ENCODE measurements at places on chromosomes 13 and 19.
A peak's percentile ranks its signal among the peaks of the same experiment; 100 is the strongest.

DNA sequence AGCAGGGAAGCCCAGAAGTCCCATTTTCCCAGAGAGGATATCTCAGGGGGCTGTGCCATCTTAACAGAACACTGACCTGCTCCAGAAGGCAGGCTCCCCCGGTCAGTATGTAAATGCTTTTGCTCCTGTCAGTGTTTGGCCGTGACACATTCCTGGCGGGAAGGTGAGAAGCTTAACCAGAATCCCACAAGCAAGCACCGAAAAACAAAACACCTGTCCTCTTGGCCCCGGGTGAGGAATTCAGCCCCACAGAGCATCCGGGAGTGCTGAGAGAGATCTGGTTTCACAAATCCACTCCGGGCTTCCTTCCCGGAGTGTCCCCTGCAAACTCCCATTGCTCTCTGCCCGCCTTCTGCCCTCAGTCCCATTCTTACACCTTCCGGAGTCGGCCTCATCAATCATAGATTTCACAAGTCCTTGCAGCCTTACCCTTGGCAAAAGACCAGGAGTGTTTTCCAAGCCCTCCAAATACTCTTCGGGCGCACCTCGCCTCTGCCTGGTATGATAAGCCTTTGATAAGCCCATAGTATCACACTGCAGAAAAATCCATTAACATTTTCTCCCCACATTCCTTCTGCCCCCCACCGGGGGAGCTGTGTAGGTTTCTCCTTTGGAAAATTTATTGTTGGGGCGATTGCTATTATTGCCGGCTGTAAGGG is 12.2 kb downstream of the TPM4 start:
- no peak for DNase-seq

DNA sequence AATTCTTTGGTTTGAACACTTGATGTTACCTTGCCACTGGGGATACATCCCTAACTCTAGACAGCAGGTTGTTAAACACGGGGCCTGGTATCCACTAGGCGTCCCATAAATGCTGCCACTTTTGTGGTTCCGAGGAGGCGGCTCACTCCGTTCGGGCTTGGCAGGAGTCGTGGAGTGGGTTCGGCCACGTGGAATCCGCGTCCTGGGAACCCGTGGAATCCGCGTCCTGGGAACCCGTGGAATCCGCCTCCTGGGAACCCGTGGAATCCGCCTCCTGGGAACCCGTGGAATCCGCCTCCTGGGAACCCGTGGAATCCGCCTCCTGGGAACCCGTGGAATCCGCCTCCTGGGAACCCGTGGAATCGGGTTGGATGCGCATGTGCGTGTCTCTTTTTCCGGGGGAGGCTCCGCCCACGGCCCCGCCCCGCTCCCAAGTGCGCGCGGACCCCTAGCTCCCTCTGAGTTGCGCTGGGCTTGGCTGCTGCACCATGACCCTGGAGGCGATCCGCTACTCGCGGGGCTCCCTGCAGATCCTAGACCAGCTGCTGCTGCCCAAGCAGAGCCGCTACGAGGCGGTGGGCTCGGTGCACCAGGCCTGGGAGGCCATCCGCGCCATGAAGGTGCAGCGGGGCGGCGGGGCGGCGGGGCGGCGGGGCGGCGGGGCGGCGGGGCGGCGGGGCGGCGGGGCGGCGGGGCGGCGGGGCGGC is at the start of gene MRI1:
Gene MRI1 (plus strand): TSS at position 422 of the 707 bp plus-strand sequence. CDS start 67 bp downstream, at position 489.
- peak; percentile 47 for DNase-seq

DNA sequence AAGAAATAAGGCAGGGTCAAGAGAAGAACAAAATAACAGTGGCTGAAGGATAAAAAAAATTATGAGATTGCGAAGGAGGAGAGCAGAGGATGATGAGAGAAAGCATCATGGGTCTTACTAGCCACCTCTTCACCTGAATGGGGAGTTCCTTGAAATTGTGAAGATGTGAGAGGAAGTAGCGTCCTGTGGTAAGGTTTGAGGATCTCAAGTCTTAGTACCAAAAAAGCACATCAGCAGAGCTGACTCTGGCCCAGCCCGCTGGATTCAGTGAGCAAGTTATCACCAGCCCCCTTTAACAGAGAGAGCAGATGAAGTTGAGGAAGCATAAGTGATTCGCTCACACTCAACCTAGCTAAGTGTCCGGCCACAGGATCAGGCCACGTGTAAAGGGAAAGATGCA is 61.8 kb downstream of the RXFP2 start:
- no peak for DNase-seq

DNA sequence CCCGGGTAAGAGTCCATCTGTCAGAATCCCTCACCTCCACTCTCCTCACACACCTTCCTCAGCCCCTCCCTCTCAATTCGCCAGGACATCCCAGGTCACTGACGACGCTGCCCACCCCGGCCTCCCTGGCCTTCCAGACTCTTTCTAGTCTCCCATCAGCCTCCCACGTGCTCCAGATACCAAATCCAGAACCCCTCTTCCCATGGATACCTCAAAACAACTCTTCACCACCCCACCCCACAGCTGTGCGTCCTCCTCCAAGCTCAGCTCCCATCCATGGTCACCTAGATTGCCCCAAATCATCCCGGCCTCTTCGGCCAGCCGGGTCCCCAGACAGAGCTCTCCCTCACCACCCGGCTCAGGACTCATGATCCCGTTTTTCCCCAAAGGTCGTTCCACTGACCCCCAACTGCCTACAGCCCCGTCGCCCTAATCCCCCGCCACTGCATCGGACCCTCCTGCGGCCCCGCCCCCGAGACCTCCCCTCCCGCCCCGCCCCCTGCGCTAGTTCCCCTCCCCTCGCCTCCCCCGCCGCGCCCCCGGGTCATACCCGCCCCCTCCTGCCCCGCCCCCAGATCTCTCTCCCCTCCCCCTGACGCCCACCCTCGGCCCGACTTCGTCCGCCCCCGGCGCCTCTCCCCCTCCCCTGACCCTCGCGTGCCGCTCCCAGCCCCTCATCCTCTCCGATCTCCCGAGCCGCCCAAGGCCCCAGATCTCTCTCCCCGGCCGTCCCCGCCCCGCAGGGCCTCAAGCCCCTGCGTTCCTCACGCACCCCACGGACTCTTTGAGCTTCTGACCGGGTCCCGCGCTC is 546 bp downstream of the UBXN6 start:
- DNase-seq, result no peak

- no peak for DNase-seq
Observed at GRCh38 chr13:24348797-24349515, 39.6 kb downstream of the C1QTNF9 start.
